ENCODE measurements at places on chromosomes 4 and X.

DNA sequence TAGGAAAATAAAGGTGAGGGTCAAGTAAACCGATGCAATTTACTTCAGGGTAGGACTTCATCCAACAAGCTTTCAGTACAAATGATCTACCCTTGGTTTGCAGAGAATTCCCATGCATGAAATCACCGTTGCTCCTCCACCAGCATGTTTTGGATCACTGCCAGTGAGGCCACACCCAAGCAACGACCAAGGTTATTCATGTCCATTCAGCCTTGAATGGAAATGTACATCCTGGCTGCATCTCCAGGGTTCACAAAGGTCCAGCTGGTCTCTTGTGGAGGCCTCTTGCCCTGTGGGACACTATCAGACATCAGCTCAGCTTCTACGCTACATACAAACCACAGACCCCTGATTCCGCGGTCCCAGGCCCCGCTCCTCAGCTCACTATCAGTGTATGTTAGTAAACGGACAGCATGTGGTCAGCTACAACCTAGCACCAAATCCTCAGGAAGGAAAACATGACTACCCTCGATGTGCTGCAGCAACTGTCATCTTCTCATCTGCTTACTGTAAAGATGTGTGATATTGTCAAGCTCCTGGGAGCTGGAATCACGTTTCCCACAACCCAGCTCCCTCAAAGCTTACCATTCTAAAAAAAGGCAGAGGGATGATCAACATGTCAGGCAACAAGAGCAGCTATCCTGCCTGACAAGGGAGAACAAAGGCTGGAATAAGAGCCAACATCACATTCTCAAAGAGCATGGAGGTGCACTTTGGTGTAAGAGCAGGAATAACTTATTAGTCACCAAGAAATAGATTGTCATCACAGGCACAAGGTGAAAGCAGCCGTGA, 4.9 kb downstream of the LYAR start:
- no peak for DNase-seq

GRCh38 chr4:85826060-85826678, 351.2 kb downstream of the ARHGAP24 start:
- DNase-seq = peak; percentile 99

GRCh38 chr4:181138116-181138515, 1105.1 kb upstream of the TENM3 start:
- DNase-seq = no peak

DNA sequence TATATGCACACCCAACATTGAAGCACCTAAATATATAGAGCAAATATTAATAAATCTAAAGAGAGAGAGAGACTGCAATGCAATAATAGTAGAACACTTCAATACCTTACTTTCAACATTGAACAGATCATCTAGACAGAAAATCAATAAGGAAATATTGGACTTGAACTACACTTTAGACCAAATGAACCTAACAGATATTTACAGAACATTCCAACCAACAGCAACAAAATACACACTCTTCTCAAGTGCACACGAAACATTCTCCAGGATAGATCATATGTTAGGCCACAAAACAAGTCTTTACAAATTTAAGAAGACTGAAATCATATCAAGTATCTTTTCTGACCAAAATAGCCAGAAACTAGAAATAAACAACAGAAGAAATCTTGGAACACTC, 66.6 kb downstream of the CD99L2 start:
- DNase-seq = no peak

DNA sequence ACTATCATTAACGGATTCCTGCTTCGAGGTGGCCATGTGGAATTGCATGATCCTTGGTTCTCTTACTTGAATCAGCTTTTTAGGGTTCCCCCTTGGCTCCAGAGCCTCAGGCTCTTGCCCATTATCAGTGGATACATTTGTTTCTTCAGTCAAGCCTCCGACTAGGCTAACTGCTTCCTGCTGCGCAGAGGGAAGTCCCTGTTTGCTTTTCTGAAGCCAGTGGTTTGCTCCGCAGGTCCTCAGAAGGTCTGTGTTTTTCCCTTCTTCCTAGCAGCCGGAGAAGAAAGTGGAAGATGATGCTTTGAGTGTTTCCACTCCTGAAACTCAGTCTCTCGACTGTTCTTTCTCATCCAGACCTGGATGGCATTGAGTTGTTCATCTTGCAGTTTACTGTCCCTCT, 20.6 kb downstream of the SRD5A3 start:
- DNase-seq = no peak

DNA sequence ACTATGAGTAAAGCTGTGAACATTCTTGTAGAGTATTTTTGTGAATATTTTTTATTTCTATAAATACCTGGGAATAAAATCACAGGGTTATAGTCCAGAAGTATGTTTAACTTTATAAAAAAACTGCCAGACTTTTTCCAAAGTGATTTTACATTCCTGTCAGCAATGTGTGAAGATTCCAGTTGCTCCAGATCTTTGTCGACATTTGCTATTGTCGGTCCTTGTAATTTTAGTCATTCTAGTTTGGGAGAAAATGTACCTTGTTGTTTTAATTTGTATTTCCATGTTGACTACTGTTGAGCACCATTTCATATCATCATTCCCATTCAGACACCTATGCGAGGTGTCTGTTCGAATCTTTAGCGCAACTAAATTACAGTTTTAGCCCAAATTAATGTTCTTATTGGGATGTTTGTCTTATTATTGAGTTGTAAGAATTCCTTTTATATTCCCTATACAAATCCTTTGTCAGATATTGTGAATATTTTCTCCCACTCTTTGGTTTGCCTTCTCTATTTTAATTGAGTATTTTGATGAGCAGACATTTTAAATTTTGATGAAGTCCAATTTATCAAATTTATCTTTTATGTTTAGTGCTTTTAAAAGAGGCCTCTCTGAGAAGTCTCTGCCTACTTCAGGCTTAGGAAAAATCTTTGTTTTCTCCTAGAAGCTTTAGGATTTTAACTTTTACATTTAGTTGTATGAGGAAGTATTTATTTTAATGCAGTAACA, 2.6 kb downstream of the CEP135 start:
- no peak for DNase-seq

- no peak for DNase-seq
Observed at GRCh38 chr4:7638984-7639789, 204.5 kb upstream of the PSAPL1 start.

DNA sequence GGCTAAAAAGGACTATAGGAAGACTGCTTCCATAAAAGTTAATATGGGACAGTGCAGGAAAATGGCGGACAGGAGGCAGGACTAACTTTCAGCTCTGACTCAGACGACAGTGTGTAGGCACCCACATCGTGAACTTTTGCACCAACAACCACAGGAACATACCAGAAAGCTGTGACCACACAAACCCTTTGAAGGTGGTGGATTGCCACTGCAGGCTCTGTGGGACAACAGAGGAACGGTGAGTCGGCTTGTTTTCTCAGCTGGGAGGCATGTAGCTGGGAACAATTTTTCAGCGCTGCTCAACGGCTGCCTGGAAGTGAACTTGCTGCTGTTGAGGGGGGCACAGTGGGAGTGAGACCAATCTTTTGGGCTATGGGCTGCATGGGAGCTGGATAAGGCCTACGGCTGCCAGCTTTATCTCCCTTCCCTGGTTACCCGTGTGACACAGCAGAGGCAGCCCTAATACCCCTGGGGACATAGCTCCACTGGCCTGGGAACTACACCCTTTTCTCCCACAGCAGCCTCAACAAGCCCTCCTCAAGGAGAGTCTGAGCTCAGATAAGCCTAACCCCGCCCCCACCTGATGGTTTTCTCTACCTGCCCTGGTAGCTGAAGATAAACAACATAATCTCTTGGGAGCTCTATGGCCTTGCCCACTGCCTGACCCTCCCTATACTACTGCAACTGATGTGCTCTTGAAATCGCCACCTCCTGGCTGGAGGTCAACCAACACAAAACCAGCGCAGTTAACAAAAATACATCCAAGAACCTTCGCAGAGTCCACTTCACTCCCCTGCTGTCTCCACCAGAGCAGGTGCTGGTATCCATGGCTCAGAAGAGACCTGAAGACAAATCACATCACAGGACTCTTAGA, 1537.0 kb downstream of the C4orf33 start:
- DNase-seq = no peak

DNA sequence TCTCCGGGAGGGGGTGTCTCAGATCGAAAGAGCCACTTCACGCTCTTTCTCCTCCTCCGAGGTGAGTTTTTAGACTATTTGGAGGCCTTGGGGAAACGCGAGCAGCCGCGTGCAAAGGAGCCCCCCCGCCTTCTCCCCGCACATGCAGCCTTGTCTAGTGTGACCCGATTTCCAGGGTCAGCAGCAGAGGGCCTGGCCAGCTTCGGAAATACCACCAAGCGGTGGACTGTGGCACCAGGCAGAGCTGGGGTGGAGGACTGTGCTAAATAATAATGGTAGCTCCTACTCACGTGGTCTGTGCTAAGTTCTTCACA, 79.3 kb upstream of the BCOR start:
- DNase-seq = no peak

DNA sequence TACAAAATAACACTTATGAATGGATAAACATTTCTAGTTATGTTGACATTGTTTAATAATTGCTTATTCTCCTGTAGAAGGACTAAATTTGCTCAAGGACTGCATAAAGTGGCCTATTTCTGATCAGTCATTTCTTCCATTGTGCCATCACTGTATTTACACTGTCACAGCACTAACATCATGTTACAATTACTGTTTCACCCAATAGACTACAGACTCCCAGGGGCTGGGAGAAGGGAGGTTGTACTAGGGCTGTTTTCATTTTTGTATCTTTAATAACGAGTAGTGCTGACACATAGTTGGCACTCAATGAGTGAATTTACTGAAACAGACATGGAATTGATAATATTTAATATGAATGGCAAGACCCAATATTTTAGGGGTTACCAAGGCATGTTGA, 139.5 kb downstream of the SLC10A7 start:
- DNase-seq = no peak

Data from kidney glomerular epithelial cell (primary cell).